ENCODE measurements at places on chromosomes 5 and 9.

- no peak for DNase-seq
Observed at GRCh38 chr5:161230221-161230620, 316.3 kb downstream of the GABRB2 start.

DNA sequence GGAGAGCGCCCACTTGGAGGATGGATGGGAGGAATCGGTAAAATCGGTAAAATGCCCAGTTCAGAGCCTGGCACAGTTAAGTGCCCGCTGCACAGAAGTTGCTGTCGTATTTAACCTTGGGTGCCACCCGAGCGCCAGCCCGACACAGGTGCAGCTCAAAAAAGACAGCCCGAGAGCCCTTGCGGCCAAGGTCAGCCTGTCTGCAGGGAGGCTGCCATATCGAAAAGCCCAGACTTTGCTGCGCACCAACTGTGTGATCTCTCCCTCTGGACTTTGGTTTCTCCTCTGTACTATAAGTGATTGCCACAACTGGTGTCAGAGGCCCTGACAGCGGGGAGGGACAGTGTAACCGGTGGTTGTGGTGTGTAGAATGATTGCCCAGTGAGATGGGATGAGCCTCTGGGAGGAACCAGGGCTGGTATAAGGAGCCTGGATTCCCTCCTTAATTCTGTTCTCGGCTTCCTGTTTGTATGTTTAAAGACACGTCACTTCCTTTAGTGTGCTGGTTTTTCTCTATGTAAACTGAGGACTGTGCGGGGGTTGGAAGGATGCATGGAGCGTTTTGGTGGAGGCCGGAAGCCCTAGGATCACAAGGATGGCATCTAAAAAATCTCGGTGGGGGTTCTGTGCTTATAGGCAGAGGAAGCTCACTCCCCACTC lies 792 bp downstream of the NTMT1 start:
- no peak for DNase-seq

DNA sequence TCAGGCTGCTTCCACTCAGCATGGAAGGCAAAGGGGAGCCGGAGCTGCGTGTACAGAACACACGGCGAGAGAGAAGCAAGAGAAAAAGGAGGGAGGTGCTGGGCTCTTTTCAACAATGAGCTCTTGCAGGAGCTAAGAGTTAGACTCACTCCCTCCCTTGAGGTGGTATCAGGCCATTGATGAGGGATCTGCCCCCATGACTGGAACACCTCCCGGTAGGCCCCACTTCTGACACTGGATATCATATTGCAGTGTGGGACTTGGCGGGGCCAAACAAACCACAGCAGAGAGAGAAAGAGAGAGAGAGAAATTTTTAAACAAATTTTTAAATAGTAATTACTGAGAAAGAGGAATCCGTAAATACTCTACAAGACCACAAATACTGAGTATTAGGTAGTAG lies 182.2 kb downstream of the TRIO start:
- no peak for DNase-seq

- DNase-seq = no peak
Observed at GRCh38 chr5:83034036-83034435, 43.2 kb downstream of the TMEM167A start.

DNA sequence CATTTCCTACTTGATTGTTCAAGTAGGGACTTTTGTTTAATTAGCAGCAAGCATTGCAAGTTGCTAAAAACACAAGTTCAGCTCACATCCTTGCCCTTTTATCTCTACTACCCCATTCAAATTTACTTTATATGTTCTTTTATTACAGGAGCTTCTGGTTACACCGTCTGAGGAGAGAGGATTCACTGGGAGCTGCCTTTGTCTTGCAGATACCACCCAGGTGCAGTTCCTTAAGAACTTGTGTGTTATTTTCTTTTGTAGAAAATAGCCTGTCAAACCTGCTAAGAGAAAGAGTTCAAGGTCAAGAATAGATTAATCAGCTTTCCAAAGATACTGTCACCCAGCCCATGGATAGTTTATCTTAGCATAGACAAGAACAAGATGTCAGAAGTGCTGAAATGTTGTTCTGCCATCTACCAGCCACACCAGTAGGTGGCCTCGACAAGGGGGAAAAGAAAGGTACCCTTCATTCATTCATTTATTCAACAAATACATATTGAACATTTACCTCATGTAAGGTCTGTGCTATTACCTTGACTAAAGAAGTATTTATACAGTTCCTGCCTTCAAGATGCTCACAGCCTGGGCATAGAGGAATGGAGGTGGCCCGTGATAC lies 750.3 kb downstream of the MAT2B start:
- DNase-seq = no peak

- DNase-seq = no peak
Observed at GRCh38 chr9:84718476-84718875, 48.9 kb downstream of the NTRK2 start.

DNA sequence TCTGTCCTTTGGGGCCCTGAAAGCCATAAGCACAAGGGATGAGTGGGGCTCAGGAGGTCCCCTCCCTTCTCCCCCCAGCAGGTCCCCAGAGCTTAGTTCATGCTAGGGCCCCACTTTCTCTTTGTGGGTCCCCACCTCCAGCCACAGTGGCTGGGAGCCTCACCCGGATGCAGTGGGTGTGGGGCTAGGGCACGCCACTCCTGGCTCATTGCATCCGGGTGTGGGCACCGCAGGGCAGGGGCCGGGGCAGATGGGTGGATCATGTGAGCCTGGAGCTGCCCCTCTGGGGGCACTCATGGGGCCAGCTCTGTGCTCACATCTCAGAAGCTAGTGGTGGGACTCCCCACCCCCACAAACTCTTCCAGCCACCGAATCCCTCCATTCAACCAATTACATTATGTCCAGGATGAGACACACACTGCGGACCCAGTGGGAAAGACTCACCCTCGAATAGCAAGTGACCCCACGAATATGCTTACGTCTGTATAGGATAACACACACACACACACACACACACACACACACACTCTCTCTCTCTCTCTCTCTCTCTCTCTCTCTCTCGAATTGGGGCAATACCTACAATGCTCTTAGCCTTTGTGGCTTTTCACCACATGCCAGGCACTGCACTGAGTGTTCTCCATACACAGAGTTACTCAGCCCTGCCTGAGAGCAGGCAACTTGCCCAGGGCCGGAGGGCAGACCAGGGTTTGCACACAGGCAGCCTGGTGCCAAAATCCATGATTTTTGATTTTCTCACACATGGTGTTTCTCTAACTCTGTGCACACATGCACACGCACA lies 16.8 kb upstream of the PHYKPL start:
- DNase-seq = peak; percentile 79

GRCh38 chr5:96629774-96630173 lies 32.4 kb upstream of the CAST start:
- DNase-seq = peak; percentile 91

GRCh38 chr9:91726406-91727100 lies 223.5 kb downstream of the ROR2 start:
- DNase-seq = no peak

- peak; percentile 22 for DNase-seq
Observed at GRCh38 chr9:117649126-117649525, 55.1 kb upstream of the TLR4 start.

- no peak for DNase-seq
Observed at GRCh38 chr9:34169125-34169524, 9.7 kb upstream of the UBAP1 start.

DNA sequence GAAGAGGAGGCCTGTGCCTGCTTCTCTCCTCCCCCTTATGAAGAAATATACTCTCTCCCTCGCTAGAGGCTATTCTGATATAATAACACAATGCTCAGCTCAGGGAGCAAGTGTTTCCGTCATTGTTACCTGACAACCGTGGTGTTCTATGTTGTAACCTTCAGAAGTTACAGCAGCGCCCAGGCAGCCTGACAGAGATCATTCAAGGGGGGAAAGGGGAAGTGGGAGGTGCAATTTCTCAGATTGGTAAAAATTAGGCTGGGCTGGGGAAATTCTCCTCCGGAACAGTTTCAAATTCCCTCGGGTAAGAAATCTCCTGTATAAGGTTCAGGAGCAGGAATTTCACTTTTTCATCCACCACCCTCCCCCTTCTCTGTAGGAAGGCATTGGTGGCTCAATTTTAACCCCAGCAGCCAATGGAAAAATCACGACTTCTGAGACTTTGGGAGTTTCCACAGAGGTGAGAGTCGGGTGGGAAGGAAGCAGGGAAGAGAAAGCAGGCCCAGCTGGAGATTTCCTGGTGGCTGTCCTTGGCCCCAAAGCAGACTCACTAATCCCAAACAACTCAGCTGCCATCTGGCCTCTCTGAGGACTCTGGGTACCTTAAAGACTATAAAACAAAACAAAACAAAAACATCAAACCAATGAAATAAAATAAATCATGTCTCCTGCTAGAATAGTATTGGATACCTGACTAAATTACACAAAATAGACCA lies 1.3 kb downstream of the TMEM174 start:
- DNase-seq = no peak

GRCh38 chr9:123364241-123364824 lies 8.3 kb downstream of the CRB2 start:
- peak; percentile 16 for DNase-seq

GRCh38 chr5:139912158-139912557 lies 116.5 kb downstream of the PSD2 start:
- DNase-seq = no peak

DNA sequence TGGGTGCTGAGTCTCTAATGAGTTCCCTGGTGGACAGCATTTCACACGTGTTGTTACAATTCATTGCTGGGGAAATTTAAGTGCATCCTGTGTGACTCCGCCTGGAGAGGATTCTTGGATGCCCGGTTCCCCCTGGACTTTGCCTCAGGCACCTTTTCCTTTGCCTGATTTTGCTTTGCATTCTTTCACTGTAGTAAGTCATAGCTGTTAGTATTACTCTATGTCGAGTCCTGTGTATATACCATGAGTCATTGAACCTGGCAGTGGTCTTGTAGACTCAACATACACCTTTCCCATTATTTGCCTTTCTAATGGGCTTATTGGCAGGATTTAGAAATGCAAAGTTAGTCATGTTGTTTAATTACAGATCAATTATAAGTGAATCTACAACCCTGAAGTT lies 81.9 kb upstream of the DHFR start:
- DNase-seq = no peak

DNA sequence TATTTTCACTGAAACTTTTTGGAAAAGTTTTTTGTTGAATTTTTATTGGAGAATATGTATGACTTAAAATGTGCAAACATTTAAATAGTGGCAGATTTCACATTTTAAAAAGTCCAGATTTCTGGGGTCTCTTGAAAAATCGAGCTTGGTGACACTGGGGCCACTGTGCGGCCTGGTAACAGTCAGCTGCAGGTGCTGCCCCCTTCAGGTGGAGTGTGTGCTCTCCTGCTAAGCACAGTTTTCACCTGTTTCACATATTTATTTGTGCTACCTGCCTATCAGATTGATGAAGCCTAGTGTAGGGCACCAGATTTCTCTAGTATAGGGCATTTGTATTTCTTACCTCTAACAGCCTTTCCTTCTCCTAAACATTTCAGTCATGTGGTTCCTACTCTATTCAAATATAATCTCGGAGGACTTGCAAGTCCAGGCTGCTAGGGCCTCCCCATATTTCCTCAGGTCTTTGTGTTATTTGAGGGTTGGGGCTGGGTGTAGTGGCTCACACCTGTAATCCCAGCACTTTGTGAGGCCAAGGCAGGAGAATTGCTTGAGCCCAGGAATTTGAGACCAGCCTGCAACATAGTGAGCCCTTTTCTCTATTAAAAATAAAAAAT lies 95.8 kb upstream of the KLF9 start:
- DNase-seq = no peak

DNA sequence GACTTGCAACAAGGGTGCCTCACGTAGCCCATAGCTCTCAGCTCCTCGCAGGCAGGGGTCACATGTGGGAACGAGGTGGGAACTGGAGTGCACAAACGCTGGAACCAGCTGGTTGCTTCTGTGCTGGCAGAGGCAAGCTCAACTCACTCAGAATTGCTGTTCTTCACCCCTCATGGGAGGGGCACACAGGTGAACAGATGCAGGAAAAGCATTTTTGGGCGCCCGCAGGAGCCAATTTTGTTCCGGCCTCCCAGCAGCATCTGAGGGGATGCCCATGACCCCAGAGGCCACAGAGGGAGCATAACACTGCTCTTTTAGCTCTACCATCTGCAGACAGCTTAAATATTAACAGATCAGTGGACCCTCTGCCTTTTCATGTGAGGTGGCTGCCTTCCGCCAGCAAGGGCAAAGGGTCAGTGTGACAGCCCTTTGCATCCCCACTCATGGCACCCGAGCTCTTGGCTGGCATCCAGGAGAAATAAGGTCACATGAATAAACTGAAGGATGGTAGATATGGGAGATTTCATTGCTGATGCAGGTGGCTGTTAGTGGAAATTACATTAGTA lies 196.2 kb downstream of the SLCO4C1 start:
- DNase-seq = no peak

- DNase-seq = no peak
Observed at GRCh38 chr9:38132956-38133355, 63.9 kb upstream of the SHB start.

- no peak for DNase-seq
Observed at GRCh38 chr9:80538976-80539375, 967.2 kb downstream of the TLE4 start.

- no peak for DNase-seq
Observed at GRCh38 chr9:97475059-97475458, 26.4 kb upstream of the TMOD1 start.

- no peak for DNase-seq
Observed at GRCh38 chr5:121151534-121151933, 687.4 kb downstream of the PRR16 start.

DNA sequence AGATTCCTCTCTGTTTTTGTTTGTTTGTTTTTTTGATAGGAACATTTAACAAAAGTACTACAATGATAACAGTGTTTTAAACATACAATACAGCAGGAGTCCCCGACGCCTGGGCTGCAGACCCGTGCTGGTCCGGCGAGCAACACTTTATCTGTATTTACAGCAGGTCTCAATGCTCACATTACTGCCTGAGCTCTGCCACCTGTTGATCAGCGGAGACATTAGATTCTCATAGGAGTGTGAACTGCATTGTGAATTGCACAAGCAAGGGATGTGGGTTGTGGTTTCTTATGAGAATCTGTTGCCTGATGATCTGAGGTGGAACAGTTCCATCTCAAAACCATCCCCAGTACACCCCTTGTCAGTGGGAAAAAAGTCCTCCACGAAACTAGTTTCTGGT lies 1068.5 kb upstream of the CDH10 start:
- no peak for DNase-seq

DNA sequence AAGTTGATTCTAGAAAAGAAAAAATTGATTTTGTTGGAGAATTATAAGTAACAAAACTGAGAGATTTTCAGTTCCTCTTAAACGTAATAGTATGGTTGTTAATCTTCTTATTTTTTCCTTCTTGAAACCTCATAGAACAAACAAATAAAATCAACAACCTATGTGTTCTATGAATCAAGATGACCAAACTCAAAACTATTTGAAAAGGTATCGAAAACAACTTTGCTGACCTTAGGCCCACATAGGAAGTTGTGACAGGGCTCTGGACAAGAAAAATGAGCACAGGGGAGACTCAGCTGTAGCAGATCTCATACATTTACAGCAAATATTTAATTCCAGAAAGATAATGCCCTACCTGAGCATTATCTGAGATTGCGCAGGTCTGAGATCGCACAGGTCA lies 169.4 kb upstream of the CCNH start:
- DNase-seq = no peak

GRCh38 chr5:4676934-4677333 lies 463.2 kb upstream of the ADAMTS16 start:
- DNase-seq = no peak

All from stromal cell of bone marrow (primary cell).